ENCODE measurements at places on chromosomes 11 and 22. TPM values are rescaled to one million over a fixed set of nuclear protein-coding genes. Genes with fewer than 3 reads are reported as not detected.

Gene AP1B1
- polyA plus RNA-seq = 43.9 TPM

Gene FAM180B
- polyA plus RNA-seq = 0.33 TPM

Gene APLP2
- polyA plus RNA-seq = 451 TPM

Gene OR10D3
- polyA plus RNA-seq = not detected

Gene ZNF70
- polyA plus RNA-seq = 8.1 TPM

Data from left kidney (tissue), 8 donors.